Trophoblast cell (in vitro differentiated cells and primary cell): ENCODE measurements at places on chromosomes 5 and 9.

DNA sequence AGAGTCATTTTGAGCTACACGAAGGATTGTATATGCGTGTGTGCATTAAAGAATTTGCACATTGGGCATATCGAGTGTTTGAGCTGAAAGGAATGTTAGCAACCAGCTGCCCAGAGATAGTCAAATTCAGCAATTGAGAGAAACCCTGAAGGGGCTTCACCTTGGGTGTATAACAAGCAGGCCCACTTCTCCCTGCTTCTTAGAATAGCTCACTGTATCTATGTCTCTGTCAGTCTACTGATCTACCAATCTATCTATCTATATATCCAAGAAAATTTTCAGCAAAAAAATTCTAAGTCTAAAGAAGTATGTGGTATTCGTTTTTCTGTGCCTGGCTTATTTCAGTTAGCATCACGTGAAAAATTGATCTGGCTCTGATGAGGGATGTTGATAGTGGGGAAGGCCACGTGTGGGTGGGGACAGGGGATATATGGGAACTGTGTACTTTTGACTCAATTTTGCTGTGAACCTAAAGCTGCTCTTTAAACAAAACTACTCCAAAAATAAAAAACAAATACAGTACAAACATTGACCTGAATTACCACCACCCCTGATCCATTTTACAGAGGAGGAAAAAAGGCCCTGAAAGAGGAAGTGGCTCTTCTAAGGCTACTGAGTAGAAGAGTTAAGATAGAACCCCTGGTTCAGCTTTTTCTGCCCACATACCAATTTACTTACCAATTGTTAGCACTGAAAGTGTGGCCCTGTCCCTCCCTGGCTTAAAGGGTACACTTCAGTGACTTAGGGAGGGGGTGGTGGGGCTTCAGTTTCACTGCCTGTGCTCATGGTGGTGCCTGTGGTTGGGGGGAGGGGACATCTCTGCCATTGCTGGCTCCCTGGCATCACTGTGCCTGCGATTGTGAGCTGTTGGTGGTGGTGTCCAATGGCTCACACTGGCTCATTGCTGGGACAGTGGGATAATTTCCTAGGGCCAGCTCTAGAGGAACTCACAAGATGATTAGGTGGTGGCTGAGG lies 141.8 kb downstream of the DOCK2 start:
- no peaks in the 10 kb centered on the region for H3K27me3 ChIP-seq
- no peak overlapping the region for H3K4me3 ChIP-seq
- H3K4me1 ChIP-seq: no peaks in the 10 kb centered on the region
- no peaks in the 10 kb centered on the region for H3K36me3 ChIP-seq
- no peak for DNase-seq
- H3K27ac ChIP-seq: no peak overlapping the region

DNA sequence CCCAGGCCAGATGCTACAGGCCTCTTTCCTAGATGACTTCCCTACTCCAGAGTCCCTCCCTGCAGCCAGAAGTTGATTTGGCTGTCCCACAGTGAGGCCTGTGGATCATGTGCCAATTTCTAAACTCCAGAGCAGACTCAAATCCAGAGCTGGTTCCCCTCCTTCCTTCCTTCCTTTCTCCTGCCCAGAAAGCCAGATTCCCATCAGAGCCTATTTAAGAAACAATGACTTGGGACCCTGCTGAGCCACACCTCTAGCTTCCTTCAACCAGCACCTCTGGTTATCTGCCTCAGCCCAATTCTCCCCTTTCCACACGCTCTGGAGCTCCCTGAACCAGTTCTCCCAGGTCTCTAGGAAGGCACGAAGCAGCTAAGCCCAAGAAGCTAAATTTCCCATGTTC lies 7.2 kb downstream of the FAM219A start:
- DNase-seq: peak; percentile 38
- no peak overlapping the region for H3K4me3 ChIP-seq
- no peaks in the 10 kb centered on the region for H3K27me3 ChIP-seq
- peak overlapping the region; percentile 7 for H3K27ac ChIP-seq

DNA sequence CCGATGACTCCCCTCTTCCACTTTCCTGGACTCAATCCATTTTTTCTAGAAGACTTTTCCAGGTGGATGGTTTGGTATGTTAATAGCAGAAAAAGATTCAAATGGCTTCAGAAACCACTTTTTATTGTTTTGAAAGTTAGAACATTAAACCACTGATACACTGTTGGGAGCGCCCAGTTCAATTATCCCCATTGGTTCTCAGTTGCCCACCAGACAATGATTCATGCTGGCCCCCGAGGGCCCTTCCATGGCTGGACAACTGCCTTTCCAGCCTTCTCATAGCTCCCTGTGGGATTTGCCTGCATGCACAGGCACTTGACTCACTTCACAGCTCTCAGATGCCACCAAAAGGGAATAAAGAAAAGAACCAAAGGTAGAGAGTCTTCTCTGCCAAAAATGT lies 21.3 kb upstream of the ANKRD34B start:
- H3K27me3 ChIP-seq: no peaks in the 10 kb centered on the region
- H3K36me3 ChIP-seq: no peaks in the 10 kb centered on the region
- no peak overlapping the region for H3K27ac ChIP-seq
- H3K4me1 ChIP-seq: no peaks in the 10 kb centered on the region

DNA sequence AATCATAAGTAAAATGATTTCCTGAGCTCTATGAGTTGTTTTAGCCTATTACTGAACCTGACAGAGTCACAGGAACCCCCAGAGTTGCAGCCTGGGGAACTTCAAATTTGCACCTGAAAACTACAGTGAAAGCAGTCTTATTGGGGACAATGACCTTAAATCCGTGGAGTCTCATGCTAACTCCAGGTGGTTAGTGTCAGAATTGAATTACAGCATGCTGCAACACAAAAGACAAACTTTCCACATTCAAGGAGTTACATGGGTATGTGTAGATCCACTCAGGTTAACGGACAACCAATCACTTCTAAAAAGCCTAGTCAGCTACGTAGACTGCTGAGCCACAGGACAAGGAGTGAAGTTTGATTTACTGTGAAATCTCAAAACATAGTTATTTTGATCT lies 49.7 kb downstream of the PLPP1 start:
- no peak overlapping the region for H3K4me3 ChIP-seq
- H3K4me1 ChIP-seq: no peaks in the 10 kb centered on the region
- H3K27ac ChIP-seq: no peak overlapping the region
- H3K27me3 ChIP-seq: no peaks in the 10 kb centered on the region
- no peaks in the 10 kb centered on the region for H3K36me3 ChIP-seq
- DNase-seq: no peak

DNA sequence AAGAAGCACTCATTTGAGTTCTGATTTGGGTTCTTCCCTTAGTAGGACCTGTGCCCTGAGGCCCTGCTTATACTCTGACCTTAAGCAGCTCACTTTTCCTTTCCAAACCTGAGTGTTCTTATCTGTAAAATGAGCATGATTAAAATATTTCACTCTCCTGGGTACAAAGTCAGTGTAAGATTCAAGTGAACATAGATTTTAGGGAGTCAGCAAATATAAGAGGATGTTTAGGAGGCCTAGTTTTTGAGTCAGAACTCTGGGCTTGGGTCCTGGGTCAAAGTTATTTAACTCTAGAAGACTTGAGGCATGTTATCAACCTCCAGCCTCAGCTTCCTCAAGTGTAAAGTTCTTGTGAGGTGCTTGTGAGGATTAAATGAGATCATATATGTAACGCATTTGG lies 8.7 kb upstream of the SPARC start:
- no peaks in the 10 kb centered on the region for H3K36me3 ChIP-seq
- DNase-seq: no peak
- no peak overlapping the region for H3K27ac ChIP-seq

DNA sequence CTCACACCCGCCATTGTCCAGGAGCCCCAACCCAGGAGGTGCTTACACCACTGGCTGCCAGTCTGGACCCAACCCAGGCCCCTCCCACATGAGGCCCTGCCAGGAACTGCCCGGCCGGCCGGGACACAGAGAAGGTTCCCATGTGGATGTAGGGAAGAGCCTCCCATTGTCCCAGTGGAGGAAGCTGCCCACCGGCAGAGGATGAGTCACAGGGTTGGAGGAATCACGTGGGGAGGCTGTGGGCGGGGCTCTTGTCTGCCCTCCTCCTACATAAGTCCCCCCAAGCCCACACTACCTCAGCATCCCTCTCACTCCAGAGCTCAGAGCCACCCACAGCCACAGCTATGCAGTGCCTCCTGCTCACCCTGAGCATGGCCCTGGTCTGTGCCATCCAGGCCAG lies 26.1 kb downstream of the PAEP start:
- no peaks in the 10 kb centered on the region for H3K4me1 ChIP-seq
- H3K27ac ChIP-seq: no peak overlapping the region
- H3K36me3 ChIP-seq: no peaks in the 10 kb centered on the region
- DNase-seq: no peak
- no peaks in the 10 kb centered on the region for H3K27me3 ChIP-seq

- no peak overlapping the region for H3K27ac ChIP-seq
- DNase-seq: no peak
- H3K4me1 ChIP-seq: no peaks in the 10 kb centered on the region
- peaks cover 4% of the 10 kb centered on the region for H3K36me3 ChIP-seq
These were observed 6.9 kb downstream of the ABHD17B start for GRCh38 chr9:71904076-71904475.

DNA sequence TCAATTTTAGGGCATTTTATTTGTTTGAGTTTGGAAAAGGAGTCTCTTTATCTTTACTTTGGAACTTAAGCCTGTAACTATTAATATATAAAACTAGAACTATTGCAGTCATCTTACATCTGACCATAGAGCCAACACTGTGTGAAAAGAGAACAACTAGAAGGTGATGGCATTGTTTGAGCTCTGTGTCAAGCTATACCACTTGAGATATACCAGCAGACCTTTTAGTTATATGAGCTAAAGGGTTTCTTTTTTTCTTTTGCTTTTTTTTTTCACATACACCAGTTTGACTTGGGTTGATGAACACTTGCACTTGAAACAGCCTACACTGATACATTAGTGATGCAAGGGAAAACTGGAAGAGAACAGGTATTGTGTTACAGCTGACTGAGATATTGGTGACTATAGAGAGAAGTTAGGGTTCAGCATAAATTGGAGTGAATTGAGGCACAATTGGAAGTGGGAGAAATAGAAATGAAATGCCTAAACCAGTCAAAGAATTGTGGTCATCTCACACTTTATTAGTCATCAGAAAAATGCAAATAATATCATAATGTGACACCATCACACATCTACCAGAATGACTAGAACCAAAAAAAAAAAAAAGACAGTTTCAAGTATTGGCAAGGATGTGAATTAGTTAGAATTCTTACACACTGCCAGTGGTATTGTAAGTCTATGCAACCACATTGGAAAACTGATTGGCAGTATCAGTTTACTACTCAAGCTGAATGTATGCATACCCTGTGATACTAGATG lies 60.9 kb downstream of the ADRB2 start:
- H3K27me3 ChIP-seq: no peaks in the 10 kb centered on the region
- DNase-seq: no peak
- no peaks in the 10 kb centered on the region for H3K36me3 ChIP-seq
- no peak overlapping the region for H3K4me3 ChIP-seq

GRCh38 chr9:114721491-114722079 lies 39.6 kb upstream of the TEX48 start:
- DNase-seq: no peak
- H3K27me3 ChIP-seq: no peaks in the 10 kb centered on the region
- H3K27ac ChIP-seq: no peak overlapping the region
- H3K4me3 ChIP-seq: no peak overlapping the region
- no peaks in the 10 kb centered on the region for H3K4me1 ChIP-seq

- no peak overlapping the region for H3K27ac ChIP-seq
- H3K4me3 ChIP-seq: no peak overlapping the region
- H3K36me3 ChIP-seq: peaks cover 49% of the 10 kb centered on the region
- no peak for DNase-seq
These were observed 5.1 kb downstream of the GRK6 start for GRCh38 chr5:177431317-177432142.
